ENCODE measurements at places on chromosomes 7 and 10. TPM values are rescaled to one million over a fixed set of nuclear protein-coding genes. Genes with fewer than 3 reads are reported as not detected.

Gene POLD2
- polyA plus RNA-seq: 64.1 TPM

Gene ZNF503
- polyA plus RNA-seq: 17.8 TPM

GRCh38 chr7:94396596-94396995 is 1.9 kb downstream of the COL1A2 start:
- peaks cover 19% of the 10 kb centered on the region for H3K27me3 ChIP-seq
- peak overlapping the region; percentile 83 for H3K27ac ChIP-seq
- H3K4me3 ChIP-seq: peak overlapping the region; percentile 61
- peaks cover 11% of the 10 kb centered on the region for H3K4me1 ChIP-seq
- peaks cover 8% of the 10 kb centered on the region for H3K36me3 ChIP-seq

GRCh38 chr10:51288511-51288910 is 214.2 kb downstream of the PRKG1 start:
- H3K36me3 ChIP-seq: no peaks in the 10 kb centered on the region
- no peaks in the 10 kb centered on the region for H3K27me3 ChIP-seq
- no peak overlapping the region for H3K27ac ChIP-seq
- no peak overlapping the region for H3K4me3 ChIP-seq
- H3K4me1 ChIP-seq: no peaks in the 10 kb centered on the region
